Fibroblast of skin of abdomen (primary cell): ENCODE measurements at places on chromosomes 1 and 21.
A peak's percentile ranks its signal among the peaks of the same experiment; 100 is the strongest.

- DNase-seq, result no peak
These were observed 6.8 kb downstream of the HAO2 start for GRCh38 chr1:119375366-119375765.

DNA sequence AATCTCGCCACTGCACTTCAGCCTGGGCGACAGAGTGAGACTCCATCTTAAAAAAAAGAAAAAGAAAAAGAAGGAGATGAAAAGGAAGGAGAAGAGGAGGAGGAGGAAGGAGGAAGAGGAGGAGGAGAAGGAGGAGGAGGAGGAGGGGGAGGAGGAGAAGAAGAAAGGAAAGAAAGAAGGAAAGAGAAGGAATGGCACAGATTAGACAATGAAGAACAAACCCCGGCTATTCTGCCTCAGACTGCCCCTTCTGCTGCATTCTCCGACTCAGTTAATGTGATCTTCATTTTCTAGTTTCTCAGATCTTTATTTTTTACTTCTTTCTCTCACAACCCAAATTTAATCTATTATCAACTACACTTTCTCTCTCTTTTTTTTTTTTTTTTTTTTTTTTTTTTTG is 40.1 kb upstream of the PTGFRN start:
- no peak for DNase-seq

DNA sequence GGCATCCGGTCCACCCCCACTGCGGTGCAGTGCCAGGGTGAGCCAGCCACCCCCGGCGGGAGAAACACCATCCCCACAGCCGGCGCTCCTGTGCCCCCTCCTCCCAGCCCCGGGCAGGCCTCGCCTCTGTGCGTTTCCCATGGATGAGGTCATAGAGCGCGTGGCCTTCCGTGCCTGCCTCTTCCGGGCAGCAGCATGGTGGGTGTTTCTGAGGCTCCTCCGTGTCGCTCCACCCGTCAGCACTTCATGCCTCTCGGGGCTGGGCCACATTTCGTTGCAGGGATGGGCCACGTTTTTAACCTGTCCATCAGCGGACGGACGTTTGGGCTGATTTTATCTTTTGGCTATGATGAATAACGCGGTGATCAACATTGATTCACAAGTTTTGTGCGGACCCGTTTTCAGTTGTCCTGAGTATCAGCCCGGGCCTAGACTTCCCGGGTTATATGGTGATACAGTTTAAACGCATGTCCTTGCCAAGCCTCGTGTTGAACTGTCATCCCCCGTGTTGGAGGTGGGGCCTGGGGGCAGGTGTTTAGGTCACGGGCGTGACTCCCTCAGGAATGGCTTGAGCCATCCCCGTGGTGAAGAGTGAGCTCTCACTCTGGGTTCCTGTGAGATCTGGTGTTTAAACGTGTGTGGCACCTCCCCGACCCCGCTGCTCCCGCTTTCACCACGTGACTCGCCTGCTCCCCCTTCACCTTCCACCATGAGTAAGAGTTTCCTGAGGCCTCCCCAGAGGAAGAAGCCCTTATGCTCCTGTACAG is 64.8 kb downstream of the SLX9 start:
- DNase-seq, result no peak

DNA sequence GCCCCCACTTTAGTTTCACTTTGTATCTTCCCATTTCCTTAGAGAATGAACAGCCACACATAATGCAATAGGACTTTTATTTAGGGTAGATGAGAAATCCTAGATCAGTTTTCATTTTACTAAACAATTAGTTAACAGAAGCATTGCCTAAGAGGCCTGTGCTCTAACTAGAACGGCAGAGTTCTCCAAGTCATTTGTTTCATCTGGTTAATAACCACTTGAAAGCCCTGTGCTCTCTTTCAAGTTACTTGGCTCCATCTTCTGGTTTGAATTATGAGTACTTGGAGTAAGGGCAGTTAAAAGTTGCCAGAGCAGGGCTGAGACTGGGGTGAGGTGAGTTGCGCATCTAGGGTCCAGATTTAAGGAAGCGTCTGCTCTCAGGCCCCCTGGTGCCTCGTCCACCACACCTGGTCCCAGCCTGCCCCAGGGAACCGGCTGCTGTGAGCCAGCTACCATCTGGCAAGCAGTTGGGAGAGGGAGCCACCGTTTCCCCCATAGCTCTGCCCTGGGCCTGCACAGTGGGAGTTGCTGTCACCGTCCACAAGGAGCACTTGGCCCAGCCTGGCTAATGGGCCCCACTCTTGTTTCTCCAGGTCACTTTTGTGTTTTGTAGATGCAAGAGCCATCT is 18.1 kb upstream of the SLC44A3 start:
- DNase-seq, result peak; percentile 86

DNA sequence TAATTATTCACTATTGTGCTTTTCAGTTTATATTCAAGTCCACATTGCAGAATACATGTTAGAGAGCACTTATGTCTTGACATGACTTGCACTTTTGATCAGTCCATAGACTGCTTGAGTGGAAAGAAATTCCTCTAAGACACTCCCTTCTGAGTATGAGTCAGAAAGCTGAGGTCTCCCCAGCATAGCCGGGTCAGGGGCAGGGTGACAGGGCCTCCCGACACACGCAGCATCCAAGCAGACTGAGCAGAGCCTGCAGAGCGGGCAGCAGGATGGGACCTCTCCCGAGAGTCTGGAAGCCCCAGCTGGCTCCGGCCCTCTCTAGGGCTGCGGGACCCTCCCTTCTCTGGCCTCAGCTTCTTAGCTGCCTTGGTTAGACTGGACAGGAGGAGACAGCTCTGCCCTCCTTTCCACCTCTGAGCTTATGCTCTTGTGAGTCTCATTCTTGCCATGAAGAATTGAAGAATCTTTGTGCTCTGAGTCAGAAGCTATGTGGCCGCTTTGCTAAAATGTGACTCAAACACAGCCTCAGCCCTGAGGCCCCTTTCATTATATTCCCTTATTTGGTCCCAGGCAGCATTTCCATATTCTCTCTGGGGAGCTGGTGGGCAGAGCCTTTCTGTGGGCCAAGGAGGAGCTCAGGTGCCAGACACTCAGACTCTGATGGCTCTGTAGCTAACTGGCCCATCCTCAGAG is 11.2 kb upstream of the CAPN2 start:
- DNase-seq, result peak; percentile 99
